ENCODE measurements at places on chromosomes 2 and 18. TPM values are rescaled to one million over a fixed set of nuclear protein-coding genes. Genes with fewer than 3 reads are reported as not detected.

CHRND gene
- total RNA-seq = not detected

APOB gene
- total RNA-seq = not detected

OTOF gene
- total RNA-seq = 0.10 TPM

HOXD13 gene
- total RNA-seq = 0.27 TPM

IL37 gene
- not detected for total RNA-seq

PROKR1 gene
- total RNA-seq = not detected

SLC35F6 gene
- total RNA-seq = 35.5 TPM

DNER gene
- total RNA-seq = 12.2 TPM
